Kidney glomerular epithelial cell (primary cell): ENCODE measurements at places on chromosomes 4 and X.

DNA sequence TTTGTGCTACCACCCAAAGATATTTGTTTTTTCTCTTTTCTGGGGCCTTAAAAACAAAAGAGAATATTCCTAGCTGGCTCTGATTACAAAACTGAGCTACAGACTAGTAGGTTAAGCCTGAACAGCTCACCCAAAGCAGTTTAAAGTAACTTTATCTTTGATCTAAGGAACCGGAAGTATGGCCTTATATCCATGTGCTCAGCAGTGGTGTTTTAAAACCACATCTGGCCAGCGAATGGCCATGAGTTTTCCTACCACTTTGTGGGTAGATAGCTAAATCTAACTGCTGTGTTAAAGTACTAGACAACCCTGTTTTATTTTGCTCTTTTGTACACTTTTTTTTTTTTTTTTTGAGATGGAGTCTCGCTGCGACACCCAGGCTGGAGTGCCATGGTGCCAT is 24.6 kb downstream of the ADGRG4 start:
- DNase-seq, result no peak

- DNase-seq, result no peak
Measured at GRCh38 chrX:119481323-119481801, 13.1 kb downstream of the SLC25A5 start.

GRCh38 chrX:94515009-94515408 is 841.0 kb downstream of the FAM133A start:
- DNase-seq, result no peak

DNA sequence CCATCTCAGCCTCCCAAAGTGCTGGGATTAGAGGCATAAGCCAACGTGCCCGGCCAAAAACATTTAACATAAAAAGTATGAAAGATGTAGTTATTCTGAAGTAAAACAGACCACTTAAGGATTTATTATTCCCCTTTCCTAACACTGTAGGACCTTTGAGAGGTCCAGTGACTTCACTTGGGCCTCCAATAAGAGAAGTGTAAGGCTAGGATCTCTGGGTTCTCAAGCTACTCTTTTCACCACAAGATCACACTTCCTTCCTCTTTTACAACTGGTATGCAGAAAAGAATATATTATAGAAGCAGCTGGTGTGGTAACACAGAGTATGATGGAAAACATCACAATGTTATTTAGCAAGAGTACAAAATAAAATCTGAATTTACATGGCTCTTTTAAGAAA is 30.2 kb upstream of the CCNG2 start:
- no peak for DNase-seq

DNA sequence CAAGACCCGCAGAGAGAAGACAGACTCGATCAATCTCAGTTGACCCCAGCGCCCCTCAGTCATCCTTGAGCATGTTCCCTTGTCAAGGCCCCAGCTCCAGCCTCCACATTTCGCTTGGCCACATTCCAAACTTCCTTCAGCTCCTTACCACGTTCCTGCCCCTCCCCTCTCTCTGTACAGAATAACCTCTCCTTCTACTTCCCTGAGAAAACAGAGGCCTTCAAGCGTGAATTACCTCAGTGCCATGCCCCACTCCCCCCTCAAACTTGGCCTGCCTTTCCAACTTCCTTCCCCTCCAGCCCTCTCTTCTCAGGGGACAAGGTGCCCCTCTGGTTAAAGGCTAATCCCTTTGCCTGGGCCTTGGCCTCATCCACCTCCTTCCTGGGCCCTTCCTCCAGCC is 3.2 kb upstream of the RIPPLY1 start:
- peak; percentile 15 for DNase-seq

DNA sequence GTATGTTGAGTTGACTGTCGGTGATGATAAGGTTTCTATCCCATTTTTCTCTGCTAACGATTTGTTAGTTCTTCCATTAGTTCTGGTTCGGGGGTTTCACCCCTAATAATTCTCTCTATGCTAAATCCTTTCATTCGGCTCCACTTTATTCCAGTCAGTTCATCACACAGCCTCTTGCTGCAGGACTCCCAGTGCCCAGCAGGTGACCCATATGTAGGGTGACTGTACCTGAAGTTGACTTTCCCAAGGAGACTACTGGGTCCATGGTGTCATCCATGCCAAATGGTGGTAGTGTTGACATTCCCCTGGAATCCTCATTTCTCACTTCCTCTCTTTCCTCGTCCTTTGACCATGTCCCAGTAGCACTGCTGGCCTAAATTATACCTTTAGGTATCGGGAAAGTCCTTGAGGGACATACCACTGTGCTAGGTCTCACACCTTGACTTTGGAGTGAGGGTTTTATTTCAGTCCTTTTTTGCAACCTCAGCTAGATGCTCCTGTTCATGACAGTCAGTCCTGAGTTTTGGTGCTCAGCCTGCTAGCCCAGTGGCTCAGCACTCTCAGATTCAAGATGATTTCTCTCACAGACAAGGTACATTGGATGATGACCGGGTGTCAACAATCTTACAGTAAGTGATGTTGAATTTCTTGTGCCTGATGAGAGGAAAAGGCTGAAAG is 105.1 kb upstream of the ARHGAP24 start:
- DNase-seq, result no peak

- no peak for DNase-seq
Measured at GRCh38 chr4:6122496-6122895, 77.9 kb downstream of the JAKMIP1 start.

DNA sequence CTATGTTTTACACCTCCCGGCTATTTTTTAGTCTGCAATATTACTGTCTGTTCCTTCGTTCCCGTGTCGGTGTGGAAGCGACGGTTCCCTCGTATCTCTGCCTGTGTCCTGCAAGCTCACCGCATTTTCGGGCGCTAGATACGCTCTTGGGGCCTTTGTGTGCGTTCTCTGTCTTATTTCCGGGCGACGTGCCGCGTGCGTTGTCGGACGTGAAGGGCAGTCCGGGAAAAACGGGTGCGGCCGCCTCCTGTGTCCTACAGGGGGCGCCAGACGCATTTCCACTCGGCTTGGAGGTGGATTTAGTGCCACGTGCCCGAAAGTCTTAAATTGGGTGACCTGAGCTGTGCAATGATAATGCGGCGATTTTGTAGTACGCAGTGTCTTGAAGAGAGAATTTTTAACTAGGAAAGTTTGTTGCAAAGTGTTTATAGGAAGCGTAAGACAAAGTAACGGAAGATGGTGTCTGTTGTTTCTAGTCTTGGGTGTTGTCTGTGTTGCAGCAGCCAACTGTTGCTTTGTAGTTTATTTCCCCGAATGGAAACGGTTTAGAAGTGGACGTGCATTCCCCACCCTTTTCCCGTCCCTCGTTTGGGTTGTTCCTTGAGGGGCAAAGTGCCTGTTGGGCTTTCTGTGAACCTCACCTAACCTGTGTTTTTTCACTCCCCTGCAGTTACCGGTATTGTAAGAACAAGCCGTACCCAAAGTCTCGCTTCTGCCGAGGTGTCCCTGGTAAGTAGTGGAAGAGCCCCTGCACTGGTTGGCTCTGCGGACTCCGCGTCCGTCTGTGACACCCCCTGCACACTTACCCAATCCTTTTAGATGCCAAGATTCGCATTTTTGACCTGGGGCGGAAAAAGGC is 720 bp downstream of the RPL10 start:
- peak; percentile 29 for DNase-seq

DNA sequence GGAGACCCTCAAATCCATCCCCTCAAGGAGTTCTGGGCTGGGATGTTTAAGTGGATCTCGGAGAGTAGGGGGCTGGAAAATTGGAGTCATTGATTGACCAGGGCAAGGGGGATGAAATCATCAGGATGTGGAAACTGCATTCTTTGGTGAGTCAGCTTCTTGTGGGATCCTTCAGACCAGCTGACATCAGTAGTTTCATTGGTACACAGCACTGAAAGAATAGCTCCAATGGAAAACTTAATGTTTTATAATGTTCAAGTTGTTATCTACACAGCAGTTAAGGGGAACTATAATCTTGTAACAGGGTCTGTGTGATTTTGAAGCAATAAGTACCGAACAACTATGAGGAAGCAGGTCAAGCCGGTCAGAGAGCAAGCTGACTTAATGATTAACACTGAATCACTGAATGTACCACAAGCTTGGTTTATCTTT is 506.1 kb downstream of the RPA4 start:
- DNase-seq, result peak; percentile 45
